ENCODE measurements at places on chromosomes 12 and 14.
A peak's percentile ranks its signal among the peaks of the same experiment; 100 is the strongest.

DNA sequence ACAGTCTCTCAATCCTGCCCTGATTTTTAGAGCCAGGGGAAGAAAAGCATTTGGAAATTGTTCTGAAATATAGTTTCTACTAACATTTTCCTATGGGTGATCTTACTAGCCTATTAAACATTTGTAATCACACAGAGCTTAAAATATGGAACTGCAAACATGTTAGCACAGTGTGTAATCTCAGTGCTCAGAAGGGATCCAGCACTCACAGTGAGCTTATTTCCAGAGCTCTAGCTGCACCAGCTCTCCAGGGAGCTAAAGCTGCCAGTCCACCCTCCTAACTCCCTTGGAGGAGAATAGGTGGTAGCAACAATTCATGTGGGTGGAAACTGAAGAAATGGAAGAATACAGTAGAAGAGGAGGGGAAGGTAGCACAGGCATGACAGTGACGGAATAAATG, 64.9 kb upstream of the SYT1 start:
- DNase-seq: no peak

GRCh38 chr14:67602995-67603545, 3.0 kb upstream of the PIGH start:
- no peak for DNase-seq

- DNase-seq: no peak
Observed at GRCh38 chr14:104278214-104278534, 139.8 kb downstream of the KIF26A start.

- no peak for DNase-seq
Observed at GRCh38 chr12:9032202-9032964, 43.0 kb downstream of the KLRG1 start.

DNA sequence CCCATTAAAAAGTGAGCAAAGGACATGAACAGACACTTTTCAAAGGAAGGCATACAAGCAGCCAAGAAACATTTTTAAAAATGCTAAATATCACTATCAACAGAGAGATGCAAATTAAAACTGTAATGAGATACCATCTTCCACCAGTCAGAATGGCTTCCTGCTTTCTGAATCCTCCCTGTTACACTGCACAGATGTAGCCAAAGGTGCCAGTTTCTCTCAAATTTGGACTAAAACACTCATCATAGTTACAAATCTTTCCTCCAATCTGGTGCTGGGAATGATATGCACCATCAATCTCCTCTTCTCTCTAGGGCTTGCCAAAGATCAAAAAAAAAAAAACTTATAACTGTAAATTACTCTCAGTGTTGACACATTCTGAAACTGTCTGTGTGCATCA, 311.8 kb upstream of the CLEC14A start:
- DNase-seq: no peak

DNA sequence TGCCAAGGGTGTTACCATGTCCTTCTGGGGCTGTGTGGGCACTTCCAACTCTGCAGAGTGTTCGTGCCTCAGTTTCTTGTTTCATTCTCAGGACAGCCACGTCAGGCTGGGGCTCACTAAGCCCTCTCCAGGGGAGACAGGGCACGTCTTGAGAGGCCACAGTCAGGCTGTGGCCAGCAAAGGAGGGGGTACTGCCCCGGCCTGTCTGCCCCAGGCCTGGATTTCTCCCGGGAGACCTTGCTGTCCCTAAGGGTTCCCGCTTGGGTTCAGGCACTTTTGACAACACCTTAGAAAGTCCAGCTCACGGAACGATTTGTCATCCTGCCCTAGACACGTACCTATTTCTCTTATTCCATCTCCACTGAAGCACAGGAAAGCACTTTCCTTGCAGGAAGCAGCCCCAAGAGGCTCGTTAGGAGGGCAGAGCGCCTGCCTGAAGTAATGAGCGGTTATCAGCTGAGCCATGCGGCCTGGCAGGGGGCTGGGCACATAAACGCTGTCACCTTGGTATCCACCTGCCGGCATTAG, 290.4 kb upstream of the RTL1 start:
- no peak for DNase-seq

GRCh38 chr12:6852651-6853354, 853 bp downstream of the USP5 start:
- DNase-seq: peak; percentile 67

GRCh38 chr14:104687601-104688504, 1.6 kb upstream of the INF2 start:
- no peak for DNase-seq

DNA sequence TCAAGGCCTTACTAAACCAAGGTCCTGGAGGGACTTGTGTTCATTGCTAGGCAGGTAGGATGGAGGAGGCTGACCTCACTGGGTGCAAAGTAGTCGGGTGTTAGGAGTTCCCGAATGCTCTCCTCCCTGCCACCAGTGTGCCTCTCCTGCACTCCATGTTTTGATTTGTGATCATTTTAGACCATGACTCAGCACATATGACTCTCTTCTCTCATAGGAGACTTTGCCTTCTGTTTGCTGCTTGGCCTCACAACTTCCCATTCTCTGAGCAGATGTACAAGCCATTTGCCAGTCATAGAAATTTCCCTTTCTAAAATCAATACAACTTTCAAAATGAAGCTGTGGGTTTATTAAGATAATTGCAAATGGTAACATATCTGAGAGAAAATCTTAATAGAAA, 46.6 kb upstream of the LRIG3 start:
- DNase-seq: no peak

GRCh38 chr12:5171701-5172100, 128.0 kb downstream of the KCNA5 start:
- no peak for DNase-seq

DNA sequence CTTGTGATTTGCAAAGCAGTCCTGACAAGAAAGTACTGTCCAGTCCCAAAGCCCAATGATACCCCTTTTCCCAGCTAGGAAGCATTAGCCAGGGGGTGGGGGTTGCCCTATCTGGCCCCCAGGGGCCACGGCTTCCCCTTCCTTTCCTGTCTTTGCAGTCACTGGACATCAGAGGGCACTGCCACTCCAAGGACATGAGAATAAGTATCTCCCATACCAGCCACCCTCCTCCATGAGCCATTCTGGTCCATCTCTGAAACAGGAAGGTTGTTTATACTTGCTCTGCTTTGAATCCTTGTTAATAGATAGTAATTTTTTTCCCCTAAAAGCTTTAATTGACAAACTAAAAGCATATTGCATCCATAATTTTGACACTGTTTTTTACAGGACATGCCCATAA, 29.7 kb downstream of the RBM19 start:
- no peak for DNase-seq

GRCh38 chr14:35068238-35069012, 22.4 kb downstream of the FAM177A1 start:
- no peak for DNase-seq
